IMR-90 (cell line): ENCODE measurements at places on chromosomes 1 and 21. TPM values are rescaled to one million over a fixed set of nuclear protein-coding genes. Genes with fewer than 3 reads are reported as not detected.
A peak's percentile ranks its signal among the peaks of the same experiment; 100 is the strongest.

- H3K36me3 ChIP-seq, result no peaks in the 10 kb centered on the region
- no peak overlapping the region for H3K27ac ChIP-seq
- no peak for DNase-seq
Measured at GRCh38 chr1:116018007-116018406, 41.7 kb downstream of the SLC22A15 start.

DNA sequence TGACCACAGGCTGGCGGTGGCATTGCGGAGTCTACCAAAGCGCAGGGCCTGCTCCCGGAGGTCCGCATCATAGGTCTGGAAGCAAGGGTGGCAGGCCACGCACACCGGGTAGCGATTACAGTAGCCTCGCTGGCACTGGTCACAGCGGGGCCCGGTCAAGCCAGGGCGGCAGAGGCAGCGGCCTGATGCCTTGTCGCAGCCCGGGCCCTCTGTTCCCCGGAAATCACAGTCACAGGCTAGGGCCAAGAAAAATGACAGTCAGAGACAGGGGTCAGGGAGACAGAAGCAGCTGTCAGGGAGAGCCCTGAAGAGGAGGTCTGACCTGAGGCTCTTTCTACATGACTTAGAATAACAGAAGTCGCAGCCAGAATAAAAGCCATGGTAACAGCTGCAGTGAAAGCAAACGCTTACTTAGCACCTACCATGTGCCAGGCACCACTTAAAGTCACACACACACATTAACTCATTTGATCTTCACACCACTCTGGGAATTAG is 26.4 kb downstream of the LAMB3 start:
- no peak overlapping the region for H3K27ac ChIP-seq
- no peaks in the 10 kb centered on the region; the same call in none of the 2 replicates for H3K4me1 ChIP-seq
- H3K36me3 ChIP-seq, result no peaks in the 10 kb centered on the region
- DNase-seq, result no peak
- no peak overlapping the region for H3K4me3 ChIP-seq

GRCh38 chr21:31781737-31782136 is 49.8 kb upstream of the SCAF4 start:
- H3K4me3 ChIP-seq, result no peak overlapping the region
- no peaks in the 10 kb centered on the region for H3K36me3 ChIP-seq
- peaks cover 3% of the 10 kb centered on the region for H3K27me3 ChIP-seq
- H3K4me1 ChIP-seq, result no peaks in the 10 kb centered on the region
- no peak overlapping the region for H3K27ac ChIP-seq

- H3K27me3 ChIP-seq, result no peaks in the 10 kb centered on the region
- H3K4me1 ChIP-seq, result peaks cover 4% of the 10 kb centered on the region; the same call in 1 of the 2 replicates
- no peaks in the 10 kb centered on the region for H3K36me3 ChIP-seq
- peak overlapping the region; percentile 52; the same call in 1 of the 2 replicates for H3K27ac ChIP-seq
- peak; percentile 58 for DNase-seq
Measured at GRCh38 chr1:100643471-100644196, 75.9 kb upstream of the VCAM1 start.

DNA sequence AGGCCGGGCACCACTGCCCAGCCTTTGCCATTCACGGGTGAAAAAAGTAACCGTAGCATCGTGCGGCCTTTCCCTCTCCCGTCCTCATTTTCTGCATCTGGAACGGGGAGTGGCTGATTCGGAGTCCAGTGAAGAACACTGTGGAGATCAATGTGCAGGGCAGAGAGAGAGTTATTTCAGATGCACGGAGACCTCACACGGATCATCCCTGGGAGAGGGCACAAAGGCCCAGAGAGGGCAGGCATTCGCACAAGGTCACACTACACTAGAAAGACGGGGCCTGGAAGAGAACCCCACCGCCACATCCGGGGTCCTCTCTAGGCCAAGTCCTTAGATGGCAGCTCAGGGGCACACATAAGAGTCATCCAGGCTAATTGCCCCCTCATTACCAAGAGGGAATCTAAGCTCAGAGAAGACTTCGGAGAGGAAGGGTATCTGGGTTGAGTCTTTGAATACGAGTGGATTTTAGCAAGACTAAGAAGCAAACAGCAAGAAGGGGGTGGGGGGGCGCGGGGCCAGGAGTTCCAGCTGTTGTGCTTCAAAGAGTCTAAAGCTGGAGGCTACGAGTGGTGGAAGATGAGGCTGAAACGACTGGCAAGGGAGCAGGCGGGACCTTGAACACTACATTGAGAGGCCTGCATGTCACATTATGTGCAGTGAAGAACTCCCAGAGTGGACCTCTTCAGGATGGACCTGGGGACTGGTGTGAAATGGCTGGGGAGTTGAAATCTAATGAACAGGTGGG is 857 bp downstream of the GPX7 start:
- H3K27ac ChIP-seq, result no peak overlapping the region
- peak overlapping the region; percentile 34; the same call in 1 of the 2 replicates for H3K4me3 ChIP-seq
- peaks cover 11% of the 10 kb centered on the region for H3K27me3 ChIP-seq
- DNase-seq, result no peak

Gene KRTAP21-2
- not detected in 2 replicates for total RNA-seq

Gene AIM2
- not detected in 2 replicates for total RNA-seq

Gene MIXL1
- not detected in 2 replicates for total RNA-seq

- H3K36me3 ChIP-seq, result no peaks in the 10 kb centered on the region
- H3K4me1 ChIP-seq, result peaks cover 2% of the 10 kb centered on the region
- no peak for DNase-seq
Measured at GRCh38 chr1:41776891-41777441, 141.8 kb downstream of the HIVEP3 start.

Gene GPR153
- total RNA-seq, result 1.7 and 1.8 TPM in 2 replicates

DNA sequence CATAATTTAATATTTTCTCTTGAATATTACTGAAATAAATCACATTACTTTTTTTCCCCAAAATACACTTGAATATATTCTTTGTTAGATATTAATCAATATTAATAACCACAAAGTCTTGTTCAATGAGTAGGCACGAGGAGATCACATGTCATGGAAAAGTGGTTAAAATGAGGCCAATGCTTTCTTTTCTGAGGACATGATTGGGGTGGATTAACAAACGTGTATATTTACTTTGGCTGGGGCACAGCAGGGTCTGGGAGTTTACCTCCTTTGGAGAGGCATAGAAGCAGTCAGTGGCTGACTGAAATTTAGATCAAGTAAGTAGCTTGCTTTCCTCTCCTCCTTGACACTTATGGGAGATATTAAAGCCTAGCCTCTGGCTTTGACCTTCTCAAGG is 664.3 kb upstream of the B3GALT2 start:
- no peak overlapping the region for H3K27ac ChIP-seq
- no peak overlapping the region for H3K4me3 ChIP-seq
- DNase-seq, result peak; percentile 2
- no peaks in the 10 kb centered on the region for H3K36me3 ChIP-seq
- no peaks in the 10 kb centered on the region; the same call in 1 of the 2 replicates for H3K4me1 ChIP-seq

Gene EDN2
- not detected in 2 replicates for total RNA-seq

DNA sequence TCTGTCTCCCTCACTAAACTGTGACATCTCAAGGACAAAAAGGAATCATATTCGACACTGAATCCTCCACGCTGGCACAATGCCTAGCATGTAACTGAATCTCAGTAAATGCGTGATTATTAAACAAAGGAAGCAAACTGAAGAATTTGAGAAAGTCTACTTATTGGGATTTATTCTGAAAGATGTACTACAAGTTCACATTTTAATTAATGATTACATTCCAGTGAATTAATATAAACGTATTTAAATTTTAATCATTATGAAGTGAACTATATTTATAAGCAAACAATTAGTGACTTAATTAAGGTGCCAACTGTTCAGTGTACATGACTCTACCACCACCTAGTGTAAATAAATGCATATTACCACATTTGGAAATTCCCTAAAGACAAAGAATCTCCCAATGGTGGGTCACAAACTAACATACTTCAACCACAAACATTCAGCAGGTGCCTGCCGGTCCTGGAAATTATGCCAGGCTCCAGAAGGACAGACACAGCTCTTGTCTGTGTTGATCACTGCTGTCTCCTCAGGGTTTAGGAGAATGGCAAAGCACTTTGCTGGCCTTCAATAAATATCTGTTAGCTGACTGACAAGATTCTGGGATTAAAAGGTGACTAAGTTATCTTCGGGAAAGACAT is 56.3 kb downstream of the SMYD3 start:
- peak; percentile 35 for DNase-seq
- H3K36me3 ChIP-seq, result no peaks in the 10 kb centered on the region
- H3K27me3 ChIP-seq, result no peaks in the 10 kb centered on the region

GRCh38 chr1:73144311-73144710 is 862.0 kb upstream of the NEGR1 start:
- DNase-seq, result no peak
- no peaks in the 10 kb centered on the region for H3K27me3 ChIP-seq
- H3K27ac ChIP-seq, result no peak overlapping the region
- H3K4me3 ChIP-seq, result no peak overlapping the region

Gene CYP4X1
- total RNA-seq, result not detected in 2 replicates

DNA sequence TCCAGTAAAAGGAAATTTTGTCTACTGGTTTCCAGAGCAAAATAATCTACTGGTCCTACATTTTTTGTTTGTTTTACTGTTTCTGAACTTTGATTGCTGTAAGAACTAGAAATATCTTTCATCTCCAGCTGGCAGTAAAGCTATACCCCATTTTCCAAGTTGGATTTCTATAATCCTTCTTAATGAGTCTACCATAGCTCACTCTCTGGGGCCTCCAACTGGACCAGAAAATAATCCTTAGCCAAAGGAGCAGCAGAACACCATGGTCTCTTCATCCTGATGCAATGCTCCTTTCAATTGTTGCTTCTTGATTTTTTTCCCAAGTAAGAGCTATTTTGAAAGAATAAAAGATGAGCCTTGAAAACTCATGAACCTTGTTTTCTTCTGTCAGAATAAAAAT is 110.0 kb upstream of the COL11A1 start:
- no peaks in the 10 kb centered on the region for H3K27me3 ChIP-seq
- H3K4me3 ChIP-seq, result no peak overlapping the region
- no peaks in the 10 kb centered on the region for H3K4me1 ChIP-seq

DNA sequence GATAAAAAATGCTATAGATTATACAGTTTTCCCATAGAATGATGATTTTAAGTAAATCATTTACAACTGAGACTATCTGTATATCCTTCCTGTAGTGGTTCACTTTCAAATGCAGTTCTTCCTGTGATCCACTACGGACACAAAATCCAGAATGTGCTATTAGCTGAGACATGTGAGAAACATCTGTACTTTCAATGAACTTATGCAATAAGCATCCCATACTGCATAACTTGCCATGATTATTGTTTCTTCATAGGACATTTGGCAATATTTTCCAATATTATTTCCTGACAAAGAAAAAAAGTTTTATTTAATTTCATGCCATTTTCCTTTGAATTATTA is 83.5 kb upstream of the PRDX6 start:
- H3K27ac ChIP-seq, result no peak overlapping the region
- peak; percentile 78 for DNase-seq
- H3K27me3 ChIP-seq, result no peaks in the 10 kb centered on the region
- peaks cover 4% of the 10 kb centered on the region for H3K4me1 ChIP-seq
- no peak overlapping the region for H3K4me3 ChIP-seq

DNA sequence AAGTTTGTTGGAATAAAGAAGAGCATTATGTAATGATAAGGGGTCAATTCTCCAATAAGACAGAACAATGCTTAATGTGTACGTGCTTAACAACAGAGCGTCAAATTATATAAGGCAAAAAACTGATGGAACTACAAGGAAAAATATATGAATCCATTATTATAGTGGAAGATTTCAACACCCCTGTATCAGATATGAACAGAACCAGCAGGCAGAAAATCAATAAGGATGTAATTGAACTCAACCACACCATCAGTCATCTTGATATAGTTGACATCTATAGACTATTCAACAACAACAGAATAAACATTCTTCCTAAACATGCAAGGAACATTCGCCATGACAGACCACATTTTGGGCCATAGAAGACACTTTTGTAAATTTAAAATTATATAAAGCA is 3.6 kb upstream of the CDC73 start:
- H3K27ac ChIP-seq, result no peak overlapping the region
- no peak overlapping the region for H3K4me3 ChIP-seq
- DNase-seq, result no peak
- no peaks in the 10 kb centered on the region for H3K36me3 ChIP-seq
- H3K4me1 ChIP-seq, result peaks cover 5% of the 10 kb centered on the region

DNA sequence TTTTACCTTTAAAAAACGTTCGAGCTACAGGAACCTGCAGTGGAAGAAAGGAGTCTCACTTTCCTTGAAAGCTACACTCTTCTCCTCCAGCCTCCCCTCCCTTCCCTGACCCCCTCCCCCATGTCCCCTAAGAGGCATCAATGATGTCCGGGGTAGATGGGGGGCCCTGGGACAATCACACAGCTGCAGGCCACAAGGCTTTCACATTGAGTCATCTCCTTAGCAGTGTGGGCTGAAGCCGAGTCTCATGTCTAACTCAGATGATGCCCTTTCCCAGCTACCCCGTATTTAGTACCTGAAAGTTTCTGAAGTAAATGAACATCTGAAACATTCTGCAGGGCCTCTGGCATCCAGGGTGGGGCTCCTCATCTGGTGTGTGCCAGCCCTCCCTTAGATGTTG is 6.3 kb upstream of the GPR25 start:
- peak; percentile 47 for DNase-seq

DNA sequence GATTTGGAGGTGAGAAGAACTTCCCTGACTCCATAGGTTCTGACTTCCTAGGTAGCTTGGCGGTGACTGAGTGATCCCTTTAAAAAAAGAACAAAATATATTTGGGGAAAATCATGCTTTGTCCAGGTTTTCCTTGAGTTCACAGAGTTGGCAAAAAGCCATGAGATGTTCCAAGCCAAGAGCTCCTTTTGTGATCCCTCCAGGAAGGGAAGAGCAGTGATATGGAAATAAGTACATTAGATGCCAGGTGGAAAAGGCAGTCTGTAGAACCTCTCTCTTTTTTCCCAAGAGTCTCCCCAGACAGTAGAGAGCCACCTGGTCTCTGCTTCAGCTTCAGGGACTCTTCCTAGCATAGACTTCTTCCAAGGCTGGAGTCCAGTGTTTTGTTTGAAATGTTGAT is 10.2 kb downstream of the TLCD4 start:
- peaks cover 1% of the 10 kb centered on the region; the same call in 1 of the 2 replicates for H3K27me3 ChIP-seq
- DNase-seq, result no peak
- H3K36me3 ChIP-seq, result no peaks in the 10 kb centered on the region
- H3K27ac ChIP-seq, result no peak overlapping the region

- no peak for DNase-seq
- H3K27me3 ChIP-seq, result no peaks in the 10 kb centered on the region
- H3K27ac ChIP-seq, result no peak overlapping the region
- no peaks in the 10 kb centered on the region for H3K4me1 ChIP-seq
Measured at GRCh38 chr1:69197816-69198215, 369.9 kb upstream of the LRRC7 start.

Gene GPR37L1
- not detected in 2 replicates for total RNA-seq

DNA sequence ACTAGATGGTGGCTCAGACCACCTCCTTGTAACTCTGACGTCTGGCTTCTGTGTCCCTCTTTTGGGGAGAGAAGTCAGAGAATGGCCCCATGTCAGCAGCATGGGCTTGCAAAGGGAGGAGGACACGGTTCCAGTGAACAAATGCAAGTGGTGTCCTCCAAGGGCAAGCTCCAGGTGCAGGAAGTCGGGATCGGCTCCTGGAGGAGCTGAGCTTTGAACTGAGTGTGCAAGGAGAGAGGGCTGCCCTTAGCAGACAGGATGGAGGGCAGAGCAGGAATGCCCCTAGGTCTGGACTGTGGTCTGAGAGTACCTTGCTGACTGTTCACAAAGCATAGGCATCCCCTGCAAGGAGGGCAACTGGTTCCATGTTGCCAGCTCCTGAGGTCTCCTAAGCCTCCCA is 17.3 kb downstream of the PKP1 start:
- H3K4me3 ChIP-seq, result no peak overlapping the region
- DNase-seq, result no peak
- no peaks in the 10 kb centered on the region for H3K36me3 ChIP-seq
- peaks cover 63% of the 10 kb centered on the region for H3K27me3 ChIP-seq
- H3K4me1 ChIP-seq, result no peaks in the 10 kb centered on the region
